ENCODE measurements at places on chromosomes 7 and 10.

GRCh38 chr7:69620063-69620462, 21.8 kb downstream of the AUTS2 start:
- DNase-seq = no peak

- no peak for DNase-seq
Measured at GRCh38 chr7:44985900-44986217, 7.0 kb upstream of the MYO1G start.

- DNase-seq = no peak
Measured at GRCh38 chr7:1245524-1246050, 12.9 kb downstream of the UNCX start.

GRCh38 chr7:114930829-114931655, 9.1 kb downstream of the MDFIC start:
- DNase-seq = no peak

DNA sequence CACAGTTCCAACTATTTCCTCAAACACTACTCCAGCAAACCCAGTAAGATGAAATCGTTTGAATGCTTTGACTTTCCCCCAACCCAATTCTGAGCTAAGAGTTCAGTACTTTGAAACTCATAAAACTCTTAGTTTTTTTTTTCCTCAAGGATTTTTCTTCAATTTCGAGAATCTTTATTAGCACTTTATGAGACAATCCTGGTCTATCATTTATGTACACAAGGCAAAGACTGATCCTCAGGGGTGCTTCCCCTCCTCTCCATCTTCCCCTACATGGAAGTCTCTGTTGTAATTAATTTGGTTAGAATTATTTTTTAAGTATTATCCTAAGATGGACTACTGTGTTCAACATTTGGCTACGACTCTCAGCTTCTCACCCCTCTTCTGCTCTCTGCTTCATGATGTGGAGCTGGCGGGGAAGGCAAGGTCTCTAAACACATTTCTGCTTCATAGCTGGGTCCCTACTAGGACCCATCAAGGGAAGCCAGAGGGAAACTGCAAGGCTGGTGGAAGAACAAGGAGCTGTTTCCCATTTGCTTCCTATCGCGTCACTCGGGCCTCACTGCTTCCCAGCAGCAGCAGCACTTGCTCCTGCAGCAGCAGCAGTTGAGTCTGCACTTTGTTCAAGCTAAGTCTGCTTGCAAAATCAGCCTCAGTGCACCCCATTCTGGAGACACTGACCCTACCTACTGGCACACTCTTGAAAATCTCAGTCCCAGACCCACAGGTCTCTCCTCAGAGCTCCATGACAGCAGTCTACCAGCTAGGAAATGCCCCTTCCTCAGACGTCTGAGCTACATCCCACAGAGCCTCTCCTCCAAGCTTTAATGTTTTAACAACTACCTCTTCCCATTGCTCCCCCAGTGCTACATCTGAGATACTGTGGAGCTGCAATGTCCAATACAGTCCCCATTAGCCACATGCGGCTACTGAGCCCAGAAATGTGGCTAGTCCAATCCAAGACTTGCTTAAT, 90.0 kb downstream of the CHCHD3 start:
- no peak for DNase-seq

DNA sequence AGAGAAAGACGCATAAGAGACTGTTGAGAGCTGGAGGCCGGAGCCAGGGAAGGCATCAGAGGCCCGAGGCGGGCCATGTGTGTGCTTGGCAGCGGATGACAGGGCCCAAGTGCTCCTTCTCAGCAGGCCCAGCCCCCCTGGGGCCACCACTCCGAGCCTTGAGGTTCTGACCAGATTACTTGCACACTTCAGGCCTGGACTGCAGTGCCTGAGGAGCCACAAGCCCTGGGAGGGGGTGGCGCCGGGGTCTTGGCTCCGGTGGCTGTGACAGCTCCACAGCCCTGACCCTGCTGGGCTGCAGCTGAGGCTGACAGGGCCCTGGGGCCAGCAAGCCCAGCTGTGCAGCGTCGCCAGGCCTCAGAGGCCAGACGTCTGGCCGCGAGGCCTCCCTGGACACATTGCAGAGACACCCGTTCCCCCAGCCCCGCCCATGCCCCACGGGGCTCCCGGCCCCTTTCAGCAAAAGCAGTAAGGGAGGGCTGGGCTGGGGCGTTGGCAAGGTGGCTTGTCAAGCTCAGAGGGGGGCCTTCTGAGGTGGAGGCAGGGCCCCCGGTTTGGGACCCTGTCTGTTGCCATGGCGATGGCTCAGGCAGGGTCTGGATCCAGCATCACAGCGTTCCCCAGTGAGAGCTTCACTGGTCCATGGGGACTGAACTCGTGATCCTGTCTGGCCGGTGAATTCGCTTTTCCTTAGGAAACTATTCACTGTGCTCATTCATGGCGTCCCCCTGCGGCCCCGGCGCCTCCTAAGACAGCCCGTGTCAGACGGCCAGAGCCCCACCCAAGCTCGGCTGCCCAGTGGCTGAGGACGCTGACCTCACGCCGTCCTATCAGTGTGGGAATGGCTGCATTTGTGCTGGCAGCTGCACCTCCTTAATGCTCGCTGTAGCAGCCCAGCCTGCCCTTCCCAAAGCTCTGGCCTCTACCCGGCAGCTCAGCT, 5.7 kb downstream of the ELN start:
- no peak for DNase-seq

DNA sequence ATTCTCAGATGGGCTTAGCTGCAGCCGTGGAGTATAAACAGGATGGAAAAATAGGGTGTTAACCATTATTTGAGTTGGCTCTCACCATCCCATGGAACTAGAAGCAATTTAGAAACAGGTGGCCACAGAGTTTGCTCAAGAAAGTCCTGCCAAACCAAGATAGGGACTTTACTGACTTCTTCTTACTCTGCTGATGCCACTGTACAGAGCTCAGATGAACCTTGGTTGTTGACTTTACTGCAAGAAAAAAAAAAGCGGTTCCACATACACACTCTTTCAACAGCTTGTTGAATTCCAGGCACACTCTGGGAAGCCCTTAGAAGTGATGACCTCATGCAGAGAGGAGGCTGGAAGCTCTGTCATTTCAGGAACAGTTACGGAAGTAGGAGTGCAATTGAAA, 753.4 kb downstream of the NRG3 start:
- DNase-seq = no peak

DNA sequence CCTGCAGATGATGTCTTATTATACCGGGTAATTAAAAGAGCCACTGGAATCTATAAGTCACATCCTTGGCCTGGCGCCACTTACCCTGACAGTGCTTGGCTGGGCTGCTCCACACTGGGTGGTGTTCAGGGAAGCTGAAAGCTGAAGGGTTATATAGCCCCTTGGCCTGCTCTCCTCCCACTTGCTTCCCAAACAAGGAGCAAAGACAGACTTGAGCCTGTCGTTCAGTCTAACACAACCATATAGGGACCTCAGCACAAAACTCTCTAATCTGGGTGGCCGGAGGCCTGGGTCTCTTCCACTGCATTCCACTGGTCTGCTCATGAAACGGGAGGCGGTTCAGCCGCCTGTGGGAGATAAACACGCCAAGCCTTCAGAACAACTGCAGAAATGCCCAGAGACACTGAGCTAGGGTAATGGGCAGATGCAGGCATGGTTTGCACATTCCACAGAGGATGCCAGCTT, at the start of gene ACTA2:
Gene ACTA2 (minus strand): TSS at position 127 of the 465 bp plus-strand sequence. CDS start 3,843 bp downstream, outside the sequence.
- DNase-seq = no peak

DNA sequence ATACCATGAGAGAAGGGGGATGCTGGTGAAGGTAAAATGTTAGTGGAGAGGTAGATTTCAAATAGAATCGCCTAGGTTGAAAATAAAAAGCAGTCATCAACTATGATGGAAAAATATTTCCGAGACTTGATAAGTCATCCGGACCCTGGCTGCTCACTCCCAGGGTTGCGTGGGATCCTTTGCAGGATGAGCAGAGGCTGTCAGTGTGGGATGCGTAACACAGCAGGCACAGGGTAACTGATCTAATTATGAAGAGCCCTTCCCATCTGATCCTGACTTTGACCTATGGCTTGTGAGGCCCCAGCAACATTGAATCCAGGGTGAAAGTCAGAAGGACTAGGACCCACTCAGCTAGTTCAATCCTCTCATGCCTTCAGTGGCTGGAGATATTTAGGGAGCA, 236.9 kb downstream of the DPP6 start:
- DNase-seq = no peak

- no peak for DNase-seq
Measured at GRCh38 chr7:68697796-68698280, 900.4 kb upstream of the AUTS2 start.

- DNase-seq = no peak
Measured at GRCh38 chr7:144403649-144404061, at the start of gene NOBOX. Gene NOBOX (minus strand): TSS chr7:144403693.

GRCh38 chr10:97687785-97688781, 1.0 kb upstream of the AVPI1 start:
- no peak for DNase-seq

DNA sequence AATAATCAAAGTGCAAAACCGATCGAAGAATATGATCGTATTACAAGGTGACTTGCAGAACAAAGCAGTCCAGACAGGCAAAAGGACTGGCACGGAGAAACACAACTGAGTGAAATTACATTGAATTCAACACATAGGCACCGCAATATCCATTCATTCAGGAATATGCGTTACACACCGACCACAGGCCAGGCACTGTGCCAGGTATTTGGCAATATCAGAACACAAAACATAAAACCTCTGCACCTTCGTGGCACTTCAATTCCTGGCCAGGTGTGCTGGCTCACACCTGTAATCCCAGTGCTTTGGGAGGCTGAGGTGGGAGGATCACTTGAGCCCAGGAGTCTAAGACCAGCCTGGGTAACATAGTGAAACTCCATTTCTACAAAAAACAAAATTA, 187.9 kb downstream of the DIP2C start:
- no peak for DNase-seq

GRCh38 chr7:2307690-2308107, 6.5 kb downstream of the SNX8 start:
- DNase-seq = no peak

DNA sequence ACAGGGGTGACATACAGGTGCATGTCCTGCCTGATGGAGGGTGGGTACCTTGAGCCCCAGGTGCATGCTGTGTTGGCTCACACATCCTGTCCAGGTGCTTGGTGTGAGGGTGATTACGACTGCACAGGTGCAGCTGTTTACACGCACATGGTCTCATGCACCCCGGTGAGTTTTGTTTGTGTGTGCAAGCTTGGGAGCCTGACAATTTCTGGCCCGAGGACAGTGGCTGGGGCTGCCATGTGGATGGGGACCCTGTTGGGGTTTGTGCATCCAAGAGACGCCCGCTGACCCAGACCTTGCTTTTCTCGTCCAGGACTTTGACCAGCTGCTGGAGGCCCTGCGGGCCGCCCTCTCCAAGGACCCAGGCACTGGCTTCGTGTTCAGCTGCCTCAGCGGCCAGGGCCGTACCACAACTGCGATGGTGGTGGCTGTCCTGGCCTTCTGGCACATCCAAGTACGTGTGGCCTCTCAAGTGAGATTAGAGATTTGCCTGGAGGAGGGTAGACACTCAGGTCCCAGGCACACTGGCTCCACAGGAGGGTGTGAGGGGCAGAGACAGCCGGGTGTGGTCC, 61.7 kb downstream of the PRF1 start:
- no peak for DNase-seq

- no peak for DNase-seq
Measured at GRCh38 chr10:86851328-86852207, 95.1 kb downstream of the BMPR1A start.

DNA sequence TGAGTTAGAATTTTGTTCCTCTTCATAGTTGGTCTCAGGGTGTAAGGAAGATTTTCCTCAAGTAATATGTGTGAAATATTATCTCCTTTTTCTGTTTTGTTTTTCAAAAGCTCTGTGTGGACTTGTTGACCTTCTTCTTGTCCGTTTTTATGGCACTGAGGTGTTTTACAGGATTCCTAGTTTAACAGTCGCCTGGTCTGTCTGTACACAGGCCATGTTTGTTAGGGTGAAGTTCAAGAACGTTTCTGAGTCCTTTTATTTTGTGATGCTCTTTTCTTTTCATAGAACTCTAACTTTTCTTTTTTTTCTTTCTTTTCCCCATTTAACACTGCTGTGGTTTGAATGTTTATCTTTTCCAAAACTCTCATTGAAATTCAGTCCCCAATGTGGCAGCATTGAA, 18.5 kb downstream of the TACC2 start:
- no peak for DNase-seq

GRCh38 chr7:128913870-128914565, 3.5 kb upstream of the KCP start:
- no peak for DNase-seq
